ENCODE measurements at places on chromosomes 1 and 21.
A peak's percentile ranks its signal among the peaks of the same experiment; 100 is the strongest.

DNA sequence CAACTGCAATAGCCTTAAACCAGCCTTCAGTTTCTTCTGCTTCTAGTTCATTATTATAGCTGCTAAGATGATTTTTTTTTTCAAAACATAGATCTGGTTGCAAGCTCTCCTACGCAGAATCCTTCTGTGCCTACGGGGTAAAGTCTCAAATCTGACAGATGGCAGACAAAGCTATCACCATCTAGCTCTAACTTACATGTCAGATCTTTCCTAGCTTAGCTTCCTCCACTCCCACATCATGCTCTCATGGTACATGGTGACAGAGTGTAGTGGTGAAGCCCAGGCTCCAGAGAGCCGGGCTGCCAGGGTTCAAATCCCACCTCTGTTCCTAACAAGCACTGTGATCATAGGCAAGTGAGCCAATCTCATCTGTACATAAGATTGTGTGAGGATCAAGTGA is 24.2 kb upstream of the GUCA2B start:
- DNase-seq: no peak

DNA sequence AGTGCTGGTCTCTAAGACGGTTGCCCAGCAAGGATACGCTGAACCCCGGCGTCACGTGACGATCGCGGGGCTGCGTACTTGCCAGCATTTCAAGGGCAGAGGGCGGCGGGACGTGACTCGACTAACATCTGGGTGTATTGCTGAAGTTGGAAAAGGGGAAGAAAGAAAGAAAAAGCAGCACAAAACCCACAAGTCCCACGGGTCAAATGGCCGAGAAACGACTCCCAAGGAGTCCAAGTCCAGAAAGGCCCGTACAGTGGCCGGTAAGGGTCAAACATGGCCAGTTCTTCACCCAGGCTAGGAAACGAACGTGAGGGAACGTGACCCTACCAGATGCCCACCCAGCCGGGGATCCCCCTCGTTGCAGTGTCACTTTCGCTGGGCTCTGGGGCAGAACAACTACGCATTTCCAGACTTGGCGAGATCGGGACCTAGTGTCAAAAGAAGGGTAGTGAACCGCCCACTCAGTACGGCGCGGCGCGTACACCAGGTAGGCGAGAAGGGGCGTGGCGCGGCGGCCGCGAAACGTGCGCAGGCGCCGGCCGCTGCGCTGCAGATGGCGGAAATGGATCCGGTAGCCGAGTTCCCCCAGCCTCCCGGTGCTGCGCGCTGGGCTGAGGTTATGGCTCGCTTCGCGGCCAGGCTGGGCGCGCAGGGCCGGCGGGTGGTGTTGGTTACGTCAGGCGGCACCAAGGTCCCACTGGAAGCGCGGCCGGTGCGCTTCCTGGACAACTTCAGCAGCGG is at the start of the genes PPCS and ZMYND12:
Gene PPCS, plus strand, starts transcription at position 534 of the 744 bp plus-strand sequence. Its CDS starts 23 bp downstream, at position 557.
Gene ZMYND12, minus strand, starts transcription at position 13 of the 744 bp plus-strand sequence. CDS start 25 bp downstream, outside the sequence.
- peak; percentile 92 for DNase-seq

DNA sequence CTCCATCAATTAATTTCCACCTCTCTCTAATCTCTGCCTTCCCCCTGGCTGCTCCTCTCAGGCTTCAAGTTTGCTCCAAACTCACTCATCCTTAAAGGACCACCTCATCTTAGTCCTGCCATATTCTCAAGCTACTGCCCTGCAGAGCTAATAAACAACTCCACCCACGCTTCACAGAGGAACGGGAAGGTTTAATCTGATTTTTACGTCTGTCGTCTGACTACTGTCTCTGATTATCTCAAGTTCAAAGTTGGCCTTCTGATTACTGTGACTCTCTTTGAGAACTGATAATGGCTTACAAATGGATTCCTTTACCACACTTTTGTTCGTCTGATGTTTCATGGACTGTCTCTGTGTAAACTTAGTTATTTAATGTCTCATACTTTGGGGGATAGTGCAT is 7.6 kb upstream of the CPT2 start:
- no peak for DNase-seq

GRCh38 chr1:98677288-98677687 is 15.8 kb downstream of the SNX7 start:
- DNase-seq: no peak

DNA sequence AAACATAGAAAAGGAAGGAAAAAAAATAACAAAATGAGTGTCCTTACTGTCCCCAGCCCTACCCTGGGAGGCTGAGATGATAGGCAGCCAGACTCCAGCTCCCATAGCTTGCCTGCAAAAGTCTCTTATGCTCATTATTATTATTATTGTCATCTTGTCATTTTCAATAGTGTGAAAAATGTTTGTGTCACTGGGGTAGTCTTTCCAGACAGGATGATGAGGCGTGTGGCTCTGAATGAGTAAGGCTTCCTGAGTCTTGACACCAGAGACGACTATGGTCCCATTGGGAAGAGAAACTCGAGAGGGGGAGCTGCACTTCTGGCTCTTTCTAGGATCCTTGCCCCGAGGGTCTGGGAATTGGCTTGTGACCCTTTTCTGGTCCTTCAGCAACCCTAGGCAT is 1.1 kb upstream of the CYB561D1 start:
- DNase-seq: no peak

- DNase-seq: no peak
These were observed 36.7 kb upstream of the TLR5 start for GRCh38 chr1:223179786-223180185.

- no peak for DNase-seq
These were observed 39.9 kb downstream of the CRYAA start for GRCh38 chr21:43208561-43209332.

DNA sequence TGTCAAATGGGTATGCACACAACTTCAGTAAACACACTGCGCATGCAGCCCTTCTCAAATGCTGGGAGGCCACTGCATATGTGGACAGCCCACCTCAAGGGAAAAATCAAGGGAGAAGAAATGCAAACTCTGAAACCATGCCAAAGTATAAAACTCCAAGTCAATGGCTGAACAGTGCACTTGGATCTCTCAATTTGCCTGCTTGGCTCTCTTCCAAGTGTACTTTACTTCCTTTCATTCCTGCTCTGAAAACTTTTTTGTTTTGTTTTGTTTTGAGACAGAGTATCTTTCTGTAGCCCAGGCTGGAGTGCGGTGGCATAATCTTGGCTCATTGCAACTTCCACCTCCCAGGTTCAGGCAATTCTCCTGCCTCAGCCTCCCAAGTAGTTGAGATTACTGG is 18.8 kb upstream of the COP1 start:
- DNase-seq: no peak

- no peak for DNase-seq
These were observed 352.7 kb upstream of the PLD5 start for GRCh38 chr1:242877229-242877628.

GRCh38 chr1:206469411-206469932 is 804 bp upstream of the IKBKE start:
- DNase-seq: no peak

All from NCI-H526 treated with DMSO at 0.1 percent for 48 hours (cell line).